ENCODE measurements at places on chromosomes 7 and 10.
A peak's percentile ranks its signal among the peaks of the same experiment; 100 is the strongest.

DNA sequence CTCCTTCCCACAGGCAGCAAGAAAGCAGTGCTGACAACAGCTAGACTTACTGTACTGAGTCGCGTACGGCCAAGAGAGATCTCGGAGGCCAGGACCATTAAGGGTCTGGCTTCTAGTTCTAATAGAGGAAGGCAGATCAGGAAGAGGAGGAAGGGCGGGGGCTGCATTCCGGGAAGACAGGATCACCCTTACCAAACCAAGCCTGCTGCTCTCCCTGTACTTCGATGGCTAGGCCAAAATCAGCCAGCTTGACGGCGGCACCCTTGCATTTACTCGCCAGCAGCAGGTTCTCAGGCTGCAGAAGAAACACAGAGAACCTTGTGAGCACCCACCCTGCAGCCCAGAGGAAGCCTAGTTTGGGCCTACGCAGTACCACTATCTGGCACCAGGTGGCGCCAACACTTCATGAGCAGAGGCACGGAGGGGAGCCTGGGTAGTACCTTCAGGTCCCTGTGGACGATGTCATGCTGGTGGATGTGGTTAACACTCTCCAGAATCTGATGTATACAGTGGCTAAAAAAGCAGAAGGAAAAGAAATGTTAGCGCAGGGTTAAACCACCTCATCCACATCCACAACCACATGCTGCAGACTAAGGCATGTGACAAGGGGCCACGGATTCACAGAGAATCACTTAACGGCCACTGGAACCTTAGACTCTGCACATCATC, 25.4 kb downstream of the CAMK2G start:
- DNase-seq = peak; percentile 90

DNA sequence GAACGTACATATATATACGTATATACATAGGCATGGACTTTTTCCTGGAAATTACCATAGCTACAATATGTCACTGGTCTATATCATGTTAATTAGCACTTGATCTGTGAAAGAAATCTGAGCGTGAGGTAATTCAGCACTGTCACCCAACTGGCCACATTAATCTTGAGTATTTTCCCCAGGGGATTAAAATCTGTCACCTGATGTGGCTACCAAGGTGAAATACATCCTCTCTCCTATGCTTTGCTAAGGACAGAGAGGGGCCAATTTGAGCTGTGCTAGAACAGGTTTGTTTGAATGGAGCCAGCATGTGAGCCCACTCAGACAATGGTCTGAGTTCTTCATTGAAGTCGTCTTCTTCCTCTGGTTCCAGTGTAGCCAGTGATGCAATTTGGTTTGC, 33.3 kb downstream of the CYCS start:
- no peak for DNase-seq

DNA sequence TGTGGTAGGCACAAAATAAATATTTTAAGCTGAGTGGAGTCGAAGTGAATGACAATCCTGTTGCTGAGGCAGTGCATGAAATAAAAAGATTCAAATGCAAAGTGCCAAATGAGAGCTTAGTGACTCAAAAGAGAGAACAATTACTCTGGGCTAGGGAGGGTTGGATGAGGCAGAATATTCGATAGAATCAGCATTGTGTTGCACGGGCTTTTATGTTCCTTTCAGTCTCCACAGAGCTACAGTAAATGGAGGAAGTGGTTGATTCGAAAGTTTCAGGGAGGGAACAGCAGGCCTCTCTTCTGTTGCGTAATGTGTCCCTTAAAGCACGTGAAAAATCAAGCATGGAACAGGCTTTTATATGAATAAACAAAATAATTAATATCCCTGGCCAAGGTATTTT, 599.3 kb upstream of the CELF2 start:
- no peak for DNase-seq

DNA sequence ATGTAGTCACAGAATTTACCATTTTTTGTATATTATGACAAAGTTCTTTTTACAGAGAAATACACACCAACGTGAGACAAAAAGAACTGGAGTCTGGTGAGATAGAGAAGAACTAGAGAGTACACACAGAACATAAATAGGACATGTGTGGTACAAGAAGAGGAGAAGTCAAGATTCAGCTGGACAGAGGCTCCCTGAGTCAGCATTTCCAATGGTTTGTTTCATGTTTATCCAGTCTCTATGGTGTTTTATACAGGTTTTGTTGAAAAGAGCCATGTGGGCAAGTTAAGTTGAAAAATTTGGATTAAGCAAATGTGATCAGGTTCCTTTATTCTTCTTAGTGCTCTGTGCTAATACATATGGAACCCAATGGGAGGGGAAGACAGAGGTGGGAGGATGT, 105.5 kb upstream of the AKR1E2 start:
- no peak for DNase-seq

GRCh38 chr10:97563337-97563736, 9.2 kb upstream of the ANKRD2 start:
- DNase-seq = no peak

GRCh38 chr10:31479752-31480151, 160.7 kb downstream of the ZEB1 start:
- DNase-seq = no peak

- no peak for DNase-seq
Measured at GRCh38 chr10:79378647-79379511, 31.6 kb downstream of the PPIF start.

- DNase-seq = no peak
Measured at GRCh38 chr7:17598846-17599245, 300.4 kb downstream of the AHR start.

GRCh38 chr7:39700932-39701331, 77.6 kb downstream of the RALA start:
- DNase-seq = no peak

GRCh38 chr10:91220954-91221675, 652 bp downstream of the PCGF5 start:
- no peak for DNase-seq

DNA sequence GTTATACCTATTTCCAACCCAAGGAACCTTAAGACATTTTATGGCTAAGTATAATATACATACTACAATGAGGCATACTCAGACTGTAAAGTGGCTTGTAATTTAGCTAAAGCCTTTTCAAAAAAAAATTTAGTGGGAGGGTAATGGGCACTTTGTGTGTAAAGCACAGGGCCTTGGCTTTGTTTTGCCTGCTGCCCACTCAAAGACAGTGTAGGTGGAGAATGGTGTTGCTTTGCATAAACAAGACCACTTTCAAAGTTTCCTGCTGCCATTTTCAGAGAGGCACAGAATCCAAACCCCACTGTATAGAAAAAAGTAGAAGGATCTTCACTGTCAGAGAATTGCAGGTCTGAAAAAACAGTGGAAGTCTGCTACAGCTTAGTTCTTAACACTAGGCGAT, 21.2 kb upstream of the SLC35B4 start:
- no peak for DNase-seq

DNA sequence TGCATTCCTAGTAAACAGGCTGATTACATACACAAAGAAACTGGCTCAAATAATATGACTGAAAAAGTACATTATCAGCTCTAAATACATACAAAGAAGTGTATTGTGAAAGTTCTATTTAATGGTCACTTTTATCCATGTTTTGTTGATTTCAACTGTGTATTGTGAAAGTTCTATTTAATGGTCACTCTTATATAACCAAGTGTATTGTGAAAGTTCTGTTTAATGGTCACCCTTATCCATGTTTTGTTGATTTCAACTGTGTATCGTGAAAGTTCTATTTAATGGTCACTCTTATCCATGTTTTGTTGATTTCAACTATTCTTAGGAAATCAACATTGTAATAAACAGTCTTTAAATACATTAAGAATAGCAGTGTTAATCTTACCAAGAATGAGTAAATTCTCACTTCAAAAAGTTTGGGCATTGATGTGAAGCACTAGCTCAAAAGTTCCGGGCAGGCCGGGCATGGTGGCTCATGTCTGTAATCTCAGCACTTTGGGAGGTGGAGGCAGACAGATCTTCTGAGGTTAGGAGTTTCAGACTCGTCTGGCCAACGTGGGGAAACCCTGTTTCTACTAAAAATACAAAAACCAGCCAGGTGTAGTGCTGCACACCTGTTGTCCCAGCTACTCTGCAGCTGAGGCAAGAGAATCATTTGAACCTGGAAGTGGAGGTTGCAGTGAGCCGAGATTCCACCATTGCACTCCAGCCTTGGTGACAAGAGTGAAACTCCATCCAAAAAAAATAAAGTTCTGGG, 34.8 kb upstream of the FEZF1 start:
- DNase-seq = no peak

DNA sequence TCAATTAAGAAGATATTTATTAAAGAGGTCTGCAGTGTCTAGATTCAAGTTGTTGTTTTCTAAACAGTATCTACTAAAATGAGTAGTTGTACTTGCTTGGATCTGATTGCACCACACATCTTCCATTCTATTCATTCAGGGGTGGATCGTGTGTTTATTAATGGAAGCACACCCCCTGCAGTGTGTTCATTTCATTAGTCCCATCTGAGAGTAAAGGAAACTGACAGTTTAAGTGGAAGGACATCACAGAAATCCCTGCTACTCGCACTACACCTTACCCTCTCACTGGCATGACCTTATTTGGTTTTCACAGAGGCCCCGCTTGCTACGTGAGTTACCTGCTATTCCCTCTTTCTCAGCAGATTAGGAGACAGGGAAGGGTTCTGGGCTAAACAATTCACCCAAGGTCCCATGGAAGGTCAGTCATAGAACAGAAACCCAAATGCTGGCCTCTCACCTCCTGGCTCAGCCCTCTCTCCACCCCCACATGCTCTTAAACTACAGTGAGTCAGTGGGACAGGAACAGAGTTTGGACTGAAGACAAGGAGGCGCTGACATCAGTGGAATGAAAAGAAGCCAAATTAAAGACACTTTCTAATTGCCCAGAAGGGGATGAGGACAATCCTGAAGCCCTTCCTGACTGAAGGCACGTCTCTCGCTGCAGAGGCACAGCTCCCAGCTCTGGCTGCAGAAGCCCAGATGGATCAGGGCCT, 369.2 kb upstream of the NRP1 start:
- no peak for DNase-seq

- no peak for DNase-seq
Measured at GRCh38 chr10:104297697-104298660, 29.0 kb downstream of the GSTO2 start.

DNA sequence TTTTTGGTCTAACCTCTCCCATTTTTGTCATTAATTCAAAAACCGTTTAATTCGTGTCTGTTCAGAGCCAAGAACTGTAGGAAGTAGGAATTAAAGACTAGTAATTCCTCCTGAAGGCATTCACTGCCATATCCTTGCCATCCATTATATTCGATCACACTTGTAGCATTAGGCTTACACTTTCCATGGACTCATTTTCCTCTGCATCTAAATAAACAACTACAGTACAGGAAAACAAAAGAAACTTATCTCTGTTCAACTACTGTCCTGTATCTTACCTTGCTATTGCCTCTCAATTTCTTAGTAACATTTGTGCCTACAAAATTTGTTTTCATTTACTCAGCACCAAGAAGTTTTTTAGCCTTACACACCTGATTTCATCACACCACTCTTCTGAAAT, 111.6 kb upstream of the SEMA3C start:
- no peak for DNase-seq

DNA sequence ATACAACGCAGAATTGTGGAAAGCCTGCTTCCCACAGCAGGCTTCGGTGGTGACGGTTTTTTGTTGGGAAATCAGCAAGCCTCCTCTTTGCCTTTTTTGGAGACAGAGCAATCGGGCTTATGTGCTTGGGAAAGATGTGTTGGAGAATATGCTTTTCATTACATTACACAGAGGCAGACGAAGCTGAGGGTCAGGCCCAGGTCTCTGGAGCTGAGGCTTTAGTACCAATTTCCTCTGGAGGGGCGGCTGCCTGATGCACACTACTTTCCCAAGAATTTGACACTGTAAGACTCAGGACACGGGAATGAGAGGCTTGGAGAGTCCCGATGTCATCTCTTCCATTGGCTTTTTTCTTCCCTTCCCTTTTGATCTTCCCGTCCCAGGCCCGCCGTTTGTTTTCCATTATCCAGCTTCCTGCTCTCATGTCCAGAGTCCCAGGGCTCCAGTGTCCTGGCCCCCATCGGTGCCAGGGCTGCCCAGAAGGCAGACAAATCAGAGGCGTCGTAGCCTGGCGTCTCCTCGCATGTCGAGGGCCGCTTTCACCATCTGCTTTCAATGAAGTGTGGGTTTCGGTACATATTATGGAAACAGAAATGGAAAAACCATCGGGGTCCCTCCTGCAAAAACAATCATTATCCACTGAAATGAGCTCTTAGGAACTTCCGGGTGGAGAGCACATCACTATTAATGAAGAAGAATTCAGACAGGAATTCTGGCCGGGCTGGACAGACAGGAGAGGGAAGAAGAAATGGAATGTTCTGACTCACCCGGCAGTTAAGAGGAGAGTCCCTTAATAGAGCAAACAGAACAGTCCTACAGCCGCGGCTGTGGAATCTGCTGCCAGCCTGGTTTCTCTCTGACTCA, 123.0 kb upstream of the JCAD start:
- DNase-seq = no peak
